Sigmoid colon (tissue), 7 donors: ENCODE measurements at places on chromosomes 13 and 19.
A peak's percentile ranks its signal among the peaks of the same experiment; 100 is the strongest.

GRCh38 chr19:40081411-40081810 lies 9.3 kb downstream of the ZNF780A start:
- H3K27ac ChIP-seq: no peak overlapping the region
- H3K4me1 ChIP-seq: no peaks in the 10 kb centered on the region
- no peak for DNase-seq
- no peak overlapping the region for H3K4me3 ChIP-seq

DNA sequence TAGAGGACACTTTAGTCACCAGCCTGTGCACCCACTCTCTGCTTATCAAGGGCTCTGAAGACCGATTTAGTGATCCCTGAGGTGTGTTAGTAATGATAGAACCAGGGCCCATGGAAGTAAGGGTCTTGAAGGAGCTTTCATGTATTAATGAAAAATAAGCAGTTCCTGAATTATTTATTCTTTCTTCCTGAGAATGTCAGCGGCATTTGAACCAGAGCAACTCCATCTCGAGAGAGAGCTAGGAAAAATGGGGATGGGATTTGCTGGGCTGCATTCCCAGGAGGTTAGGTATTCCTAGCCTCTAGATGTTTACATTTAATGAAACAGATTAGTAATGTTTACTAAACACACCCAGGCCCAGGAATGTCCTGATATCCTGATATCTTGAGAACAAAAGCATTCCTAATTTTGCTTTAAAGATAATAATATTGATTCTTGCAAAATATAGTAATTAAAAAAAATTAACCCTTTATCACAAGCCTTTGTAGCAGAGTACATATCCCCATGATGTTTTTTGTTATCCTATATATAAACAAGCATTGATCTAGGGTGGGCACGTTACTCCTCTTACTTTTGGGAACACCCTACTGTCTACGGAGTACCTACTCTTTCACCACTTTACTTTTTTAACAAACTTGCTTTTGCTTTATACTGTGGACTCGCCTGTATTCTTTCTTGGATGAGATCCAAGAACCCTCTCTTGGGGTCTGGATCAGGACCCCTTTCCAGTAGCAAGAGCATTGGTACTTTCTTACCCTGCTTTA lies 63.1 kb downstream of the COG3 start:
- H3K27ac ChIP-seq: no peak overlapping the region
- H3K36me3 ChIP-seq: peaks cover 16% of the 10 kb centered on the region
- peaks cover 6% of the 10 kb centered on the region for H3K4me1 ChIP-seq
- DNase-seq: no peak
- H3K27me3 ChIP-seq: no peaks in the 10 kb centered on the region

DNA sequence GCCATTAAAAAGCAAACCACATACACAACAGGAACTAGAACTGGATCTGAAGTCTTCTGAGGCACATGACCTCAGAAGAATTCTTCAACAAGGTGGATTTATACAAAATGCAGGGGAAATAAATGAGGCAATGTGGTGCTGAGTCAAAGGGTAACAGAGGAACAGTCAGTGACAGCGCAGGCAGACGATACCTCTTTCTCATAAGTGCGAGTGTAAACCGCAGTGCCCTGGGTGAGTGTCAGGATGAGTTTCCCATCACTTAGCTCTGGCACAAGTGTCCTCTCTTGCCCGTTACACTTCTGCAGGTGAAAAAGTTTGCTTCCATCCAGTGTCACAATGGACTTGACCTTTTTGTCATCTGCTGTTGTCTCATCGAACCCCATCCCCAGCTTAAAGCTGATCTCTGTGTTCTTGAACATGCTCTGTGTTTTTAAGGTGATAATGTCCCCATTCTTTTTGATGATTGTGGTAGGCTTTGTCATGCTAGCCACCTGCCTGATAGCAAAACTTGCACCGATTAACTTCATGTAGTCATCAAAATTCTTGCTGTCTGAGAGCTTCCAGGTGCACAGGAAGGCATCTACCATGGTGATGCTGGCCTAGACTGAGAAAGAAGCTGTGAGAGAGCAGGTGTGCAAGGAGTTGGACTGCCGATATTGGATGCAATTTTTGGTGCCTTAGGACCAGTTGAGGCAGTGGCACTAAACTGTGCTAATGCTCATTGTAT lies 97.3 kb downstream of the AKAP11 start:
- no peaks in the 10 kb centered on the region for H3K27me3 ChIP-seq
- no peak for DNase-seq

DNA sequence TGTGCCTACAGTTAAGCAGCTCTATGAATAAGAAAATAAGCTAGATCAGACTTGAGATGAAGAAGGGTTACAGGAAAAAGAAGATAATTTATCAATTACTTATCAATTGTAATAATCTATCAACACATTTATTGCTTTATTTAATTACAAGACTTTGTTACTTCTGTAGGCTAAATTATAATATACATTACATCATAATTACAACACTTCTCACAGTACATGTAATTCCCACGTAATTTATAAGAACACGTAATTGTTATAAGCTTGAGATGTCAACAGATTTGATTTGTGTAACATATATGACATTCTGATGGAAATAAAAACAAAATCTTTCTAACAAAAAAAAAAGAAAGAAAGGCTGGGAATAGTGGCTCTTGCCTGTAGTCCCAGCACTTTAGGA lies 36.8 kb downstream of the NEK5 start:
- no peak overlapping the region for H3K27ac ChIP-seq
- no peak overlapping the region for H3K4me3 ChIP-seq
- no peaks in the 10 kb centered on the region for H3K27me3 ChIP-seq
- H3K36me3 ChIP-seq: no peaks in the 10 kb centered on the region

DNA sequence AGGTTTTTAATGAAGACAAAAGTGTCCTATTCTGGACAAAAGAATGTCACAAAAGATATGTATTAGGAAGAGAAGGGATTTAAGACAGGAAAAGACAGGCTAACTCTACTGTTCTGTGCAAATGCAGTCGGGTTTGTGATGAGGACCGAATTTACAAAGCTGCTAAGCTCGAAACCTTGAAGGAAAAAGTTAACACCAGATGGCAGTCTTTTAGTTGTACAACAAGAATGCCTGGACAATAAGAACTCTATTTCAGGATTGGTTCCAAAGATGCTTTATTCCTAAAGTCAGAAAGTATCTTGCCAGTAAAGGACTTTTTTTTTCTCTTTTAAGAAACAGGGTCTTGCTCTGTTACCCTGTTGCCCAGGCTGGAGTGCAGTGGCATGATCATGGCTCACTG lies 51.1 kb downstream of the HS6ST3 start:
- H3K4me1 ChIP-seq: no peaks in the 10 kb centered on the region
- H3K27ac ChIP-seq: no peak overlapping the region
- no peaks in the 10 kb centered on the region for H3K36me3 ChIP-seq
- DNase-seq: no peak
- H3K27me3 ChIP-seq: no peaks in the 10 kb centered on the region
- H3K4me3 ChIP-seq: no peak overlapping the region

- DNase-seq: no peak
- no peak overlapping the region for H3K4me3 ChIP-seq
- no peaks in the 10 kb centered on the region for H3K27me3 ChIP-seq
- no peaks in the 10 kb centered on the region for H3K36me3 ChIP-seq
- H3K4me1 ChIP-seq: peaks cover 22% of the 10 kb centered on the region
Measured at GRCh38 chr13:36282821-36283432, 14.7 kb downstream of the CCDC169 start.

- peak overlapping the region; percentile 41 for H3K27ac ChIP-seq
- H3K27me3 ChIP-seq: no peaks in the 10 kb centered on the region
- H3K4me1 ChIP-seq: peaks cover 55% of the 10 kb centered on the region
- H3K36me3 ChIP-seq: no peaks in the 10 kb centered on the region
Measured at GRCh38 chr13:45219123-45219891, 18.5 kb upstream of the KCTD4 start.

- no peaks in the 10 kb centered on the region for H3K27me3 ChIP-seq
- no peak for DNase-seq
- H3K27ac ChIP-seq: no peak overlapping the region
- H3K4me1 ChIP-seq: no peaks in the 10 kb centered on the region
- no peaks in the 10 kb centered on the region for H3K36me3 ChIP-seq
Measured at GRCh38 chr13:92164822-92165221, 766.4 kb downstream of the GPC5 start.

DNA sequence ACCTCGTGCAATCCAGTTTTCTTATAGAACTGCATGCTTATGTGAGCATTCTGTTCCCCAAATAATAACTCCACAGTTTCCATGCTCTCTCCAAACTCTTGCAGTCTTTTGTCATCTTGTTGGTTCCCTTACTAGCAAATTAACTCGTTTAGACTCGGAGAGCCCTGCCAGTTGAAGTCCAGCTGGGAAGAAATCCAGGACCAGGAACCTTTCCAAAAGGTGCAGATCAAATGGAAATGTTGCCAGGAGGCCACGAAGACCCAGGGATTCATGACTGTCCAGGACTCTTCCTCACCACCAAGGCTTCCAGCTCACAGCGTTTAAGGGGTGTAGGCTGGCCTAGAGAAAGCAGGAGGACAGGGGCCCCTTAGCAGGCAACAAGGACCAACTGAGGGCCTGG lies 2.1 kb upstream of the TDRD12 start:
- no peak overlapping the region for H3K4me3 ChIP-seq
- no peaks in the 10 kb centered on the region for H3K27me3 ChIP-seq
- no peaks in the 10 kb centered on the region for H3K4me1 ChIP-seq
- H3K27ac ChIP-seq: no peak overlapping the region

GRCh38 chr13:31321457-31321856 lies 121.7 kb downstream of the B3GLCT start:
- no peaks in the 10 kb centered on the region for H3K36me3 ChIP-seq
- H3K4me3 ChIP-seq: no peak overlapping the region
- no peak for DNase-seq
- H3K4me1 ChIP-seq: no peaks in the 10 kb centered on the region

DNA sequence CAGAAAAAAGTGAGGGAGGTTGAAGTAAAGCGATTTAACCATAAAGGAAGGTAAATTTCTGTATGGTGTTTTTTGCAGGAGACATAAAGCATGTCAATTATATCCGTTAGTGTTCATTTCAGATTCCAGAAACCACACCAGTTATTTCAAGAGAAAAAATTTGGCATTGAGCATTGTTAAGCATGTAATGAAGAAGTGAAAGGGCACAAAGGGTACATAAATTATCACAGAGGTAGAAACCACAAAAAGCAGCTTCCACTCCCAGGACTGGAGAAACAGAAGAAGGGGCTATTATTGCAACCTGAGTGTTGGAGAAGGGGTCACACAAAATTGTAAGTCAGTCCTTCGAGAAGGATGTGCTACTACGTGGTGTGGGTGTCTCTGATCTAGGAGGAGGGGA lies 72.2 kb upstream of the DACH1 start:
- no peaks in the 10 kb centered on the region for H3K36me3 ChIP-seq
- no peaks in the 10 kb centered on the region for H3K27me3 ChIP-seq
- no peak for DNase-seq

GRCh38 chr19:46764817-46765291 lies 18.6 kb upstream of the STRN4 start:
- DNase-seq: peak; percentile 52
- H3K36me3 ChIP-seq: no peaks in the 10 kb centered on the region
- no peak overlapping the region for H3K27ac ChIP-seq
- H3K4me3 ChIP-seq: no peak overlapping the region

DNA sequence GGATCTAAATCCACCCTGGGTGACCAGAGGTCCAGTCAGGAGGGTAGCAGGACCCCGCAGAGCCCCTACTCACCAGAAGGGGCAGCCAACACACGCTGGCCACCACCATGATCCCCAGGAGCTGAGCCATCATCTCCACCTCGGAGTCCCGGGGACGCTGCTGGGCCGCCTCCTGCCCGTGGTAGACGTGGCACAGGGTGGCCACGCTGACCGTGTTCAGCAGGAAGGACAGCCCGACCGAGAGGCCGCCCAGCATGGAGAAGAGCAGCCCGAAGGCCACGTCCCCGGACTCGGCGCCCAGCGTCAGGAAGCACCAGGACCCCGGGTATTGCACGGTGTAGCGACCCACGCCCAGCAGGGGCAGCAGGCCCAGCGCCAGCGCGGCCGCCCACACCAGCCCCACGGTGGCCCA lies 6.9 kb downstream of the TBXA2R start:
- H3K27ac ChIP-seq: no peak overlapping the region
- DNase-seq: no peak
- no peak overlapping the region for H3K4me3 ChIP-seq
- no peaks in the 10 kb centered on the region for H3K36me3 ChIP-seq
- H3K4me1 ChIP-seq: no peaks in the 10 kb centered on the region

GRCh38 chr19:43450545-43450997 lies 14.8 kb downstream of the LYPD3 start:
- H3K4me3 ChIP-seq: no peak overlapping the region
- H3K27ac ChIP-seq: no peak overlapping the region
- H3K27me3 ChIP-seq: no peaks in the 10 kb centered on the region
- no peaks in the 10 kb centered on the region for H3K36me3 ChIP-seq

GRCh38 chr19:33819880-33820781 lies 23.5 kb downstream of the KCTD15 start:
- peak; percentile 88 for DNase-seq
- peak overlapping the region; percentile 72 for H3K27ac ChIP-seq
- H3K36me3 ChIP-seq: no peaks in the 10 kb centered on the region
- H3K4me1 ChIP-seq: peaks cover 19% of the 10 kb centered on the region

GRCh38 chr19:17719730-17720400 lies 585 bp downstream of the MAP1S start:
- H3K4me3 ChIP-seq: peak overlapping the region; percentile 95
- H3K27me3 ChIP-seq: no peaks in the 10 kb centered on the region
- peak overlapping the region; percentile 64 for H3K27ac ChIP-seq
- H3K36me3 ChIP-seq: peaks cover 4% of the 10 kb centered on the region

DNA sequence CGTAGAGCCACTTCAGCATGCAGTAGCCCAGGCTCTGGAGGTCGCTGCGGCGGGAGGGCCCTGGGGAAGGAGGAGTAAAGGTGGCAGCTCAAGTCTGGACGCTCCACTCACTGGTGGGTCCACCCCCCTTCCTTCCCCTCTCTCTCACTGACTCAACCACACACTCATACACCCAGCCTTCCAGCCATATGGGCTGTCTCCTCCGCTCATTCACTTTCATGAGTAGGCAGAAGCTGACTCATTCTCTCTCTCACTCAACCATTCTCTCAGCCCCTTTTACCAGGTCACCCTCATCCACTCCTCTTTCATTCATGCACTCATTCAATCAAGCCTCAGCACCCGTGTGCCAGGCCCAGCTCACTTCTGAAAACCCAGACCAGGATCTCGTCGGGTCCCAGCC lies 27.5 kb upstream of the SIGLEC11 start:
- peaks cover 39% of the 10 kb centered on the region for H3K36me3 ChIP-seq
- H3K27ac ChIP-seq: no peak overlapping the region
- DNase-seq: no peak
- no peaks in the 10 kb centered on the region for H3K27me3 ChIP-seq
- no peaks in the 10 kb centered on the region for H3K4me1 ChIP-seq

DNA sequence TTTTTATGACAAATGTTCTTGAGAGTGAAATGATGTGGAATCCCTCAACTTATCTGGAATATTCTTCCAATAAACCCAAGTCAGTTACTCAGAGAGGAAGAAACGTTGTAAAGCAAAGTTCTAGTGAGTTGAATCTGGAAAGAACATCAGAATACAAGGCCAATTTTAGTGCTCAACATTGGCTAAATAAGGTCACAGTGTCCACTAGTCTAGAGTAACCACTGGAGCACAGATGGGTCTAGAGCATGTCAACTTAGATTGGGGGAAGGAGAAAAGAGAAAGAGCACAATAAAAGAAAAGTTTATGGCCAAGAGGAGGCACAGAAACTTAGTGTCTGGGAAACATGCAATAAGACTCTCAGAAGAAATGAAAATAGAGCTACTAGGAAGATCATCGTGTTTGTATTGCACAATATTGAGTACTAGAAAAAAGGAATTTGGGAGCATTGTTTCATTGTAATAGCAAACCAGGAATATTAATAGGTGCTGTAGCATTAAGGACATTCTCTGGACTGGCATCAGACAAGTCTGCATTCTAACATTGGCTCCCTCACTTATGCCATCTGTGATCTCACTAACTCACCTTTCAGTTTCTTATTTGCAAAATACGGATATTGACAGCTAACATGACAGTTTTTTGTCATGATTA lies 1318.5 kb downstream of the PCDH9 start:
- no peak for DNase-seq
- no peaks in the 10 kb centered on the region for H3K4me1 ChIP-seq
- no peaks in the 10 kb centered on the region for H3K27me3 ChIP-seq
- H3K4me3 ChIP-seq: no peak overlapping the region
- H3K36me3 ChIP-seq: no peaks in the 10 kb centered on the region
- H3K27ac ChIP-seq: no peak overlapping the region
